DMS 273 treated with DMSO at 0.1 percent for 48 hours (cell line): ENCODE measurements at places on chromosomes 1 and 21.

GRCh38 chr1:23798662-23799142 lies 1.9 kb downstream of the GALE start:
- DNase-seq = no peak

DNA sequence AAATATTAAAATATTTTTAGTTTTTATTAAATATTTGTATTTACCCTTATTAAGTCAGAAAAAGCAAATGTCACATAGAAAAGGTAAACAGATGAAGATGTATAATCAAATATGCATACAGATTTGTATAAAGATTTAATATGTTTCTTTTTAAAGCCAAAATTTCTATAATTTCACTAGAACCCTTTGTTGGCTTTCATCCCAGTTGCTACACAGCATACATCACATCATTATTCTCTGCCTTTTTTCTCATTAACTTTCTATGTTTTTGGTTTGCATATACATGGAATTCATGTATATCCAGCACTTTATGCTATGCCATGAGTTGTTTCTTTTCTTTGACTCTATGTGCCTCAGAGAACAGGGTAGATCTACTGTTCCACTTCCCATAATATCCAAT lies 957.9 kb upstream of the ADGRL2 start:
- no peak for DNase-seq

DNA sequence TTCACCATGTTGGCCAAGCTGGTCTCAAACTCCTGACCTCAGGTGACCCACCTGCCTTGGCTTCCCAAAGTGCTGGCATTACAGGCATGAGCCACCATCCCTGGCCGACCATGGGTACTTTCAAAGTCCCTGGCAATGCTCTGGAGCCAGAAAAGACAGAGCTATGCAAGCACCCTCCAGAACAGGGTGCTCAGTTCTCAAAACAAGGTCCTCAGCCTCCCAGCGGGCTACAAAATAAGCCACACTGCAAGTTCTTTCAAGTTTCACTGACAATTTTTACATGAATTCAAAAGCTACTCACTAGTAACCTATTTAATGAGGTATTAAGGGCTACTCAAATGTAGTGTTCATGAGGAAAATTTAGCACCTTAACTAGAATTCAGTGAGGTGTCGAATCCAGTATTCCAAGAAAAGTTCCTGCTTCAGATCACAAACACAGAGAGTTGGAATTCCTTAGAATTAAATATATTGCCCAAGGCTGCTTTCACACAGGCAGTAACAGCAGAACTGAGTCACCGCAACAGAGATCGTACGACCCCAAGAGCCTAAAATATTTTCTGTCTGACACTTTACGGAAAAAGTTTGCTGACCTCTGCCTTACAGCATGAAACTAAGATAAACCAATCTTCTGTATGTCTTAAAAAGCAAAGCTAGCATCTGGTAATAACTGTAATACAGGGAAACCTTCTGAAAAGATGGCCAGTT lies 60.7 kb downstream of the HSF2BP start:
- DNase-seq = no peak

DNA sequence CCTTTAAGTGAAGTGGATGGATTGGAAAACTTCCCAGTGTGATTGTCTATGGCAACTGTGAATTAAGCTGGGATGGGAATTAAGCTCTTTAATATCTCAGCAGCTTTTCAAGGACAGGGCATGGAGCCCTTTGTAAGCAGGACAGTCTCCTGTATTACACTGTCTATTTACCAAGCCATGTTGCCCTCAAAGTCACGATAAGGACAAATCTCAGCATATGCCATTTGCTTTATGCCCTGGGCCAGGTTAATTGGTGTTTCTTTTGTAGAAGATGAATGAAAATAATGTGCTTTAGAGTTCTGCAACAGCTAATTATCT lies 17.6 kb downstream of the UTP25 start:
- DNase-seq = no peak

- no peak for DNase-seq
Observed at GRCh38 chr1:175075572-175076568, 8.2 kb downstream of the TNN start.

DNA sequence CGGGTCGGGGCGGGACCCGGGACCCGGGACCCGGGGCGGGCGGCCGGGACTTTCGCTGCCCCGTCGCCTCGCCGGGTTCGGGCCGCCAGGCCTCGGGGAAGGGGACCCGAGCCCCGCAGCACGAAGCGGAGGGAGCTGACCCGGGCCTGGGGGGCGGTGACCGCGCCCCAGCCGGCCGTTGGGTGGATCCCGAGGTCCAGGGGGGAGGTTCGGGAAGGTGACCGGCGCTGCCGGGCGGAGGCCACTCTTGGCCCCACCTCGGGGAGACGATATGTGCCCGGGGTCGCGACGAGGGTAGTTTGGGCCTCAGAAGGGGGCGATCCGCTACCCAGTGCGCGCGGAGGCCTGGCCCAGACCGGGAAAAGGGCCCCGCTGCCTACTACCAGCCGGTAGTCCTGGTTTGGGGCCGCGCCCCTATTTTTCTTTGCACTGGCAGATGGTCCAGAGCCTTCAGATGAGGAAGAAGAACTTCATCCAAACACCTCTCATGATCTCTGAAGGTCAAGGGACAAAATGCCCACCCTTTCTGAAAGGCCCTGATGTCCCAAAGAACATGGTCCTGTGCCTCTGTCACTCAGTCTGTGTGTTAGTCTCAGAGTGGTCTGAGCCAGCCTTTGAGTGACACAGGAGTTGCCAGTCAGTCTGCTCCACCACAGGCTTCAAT lies 766 bp downstream of the AGO4 start:
- no peak for DNase-seq

DNA sequence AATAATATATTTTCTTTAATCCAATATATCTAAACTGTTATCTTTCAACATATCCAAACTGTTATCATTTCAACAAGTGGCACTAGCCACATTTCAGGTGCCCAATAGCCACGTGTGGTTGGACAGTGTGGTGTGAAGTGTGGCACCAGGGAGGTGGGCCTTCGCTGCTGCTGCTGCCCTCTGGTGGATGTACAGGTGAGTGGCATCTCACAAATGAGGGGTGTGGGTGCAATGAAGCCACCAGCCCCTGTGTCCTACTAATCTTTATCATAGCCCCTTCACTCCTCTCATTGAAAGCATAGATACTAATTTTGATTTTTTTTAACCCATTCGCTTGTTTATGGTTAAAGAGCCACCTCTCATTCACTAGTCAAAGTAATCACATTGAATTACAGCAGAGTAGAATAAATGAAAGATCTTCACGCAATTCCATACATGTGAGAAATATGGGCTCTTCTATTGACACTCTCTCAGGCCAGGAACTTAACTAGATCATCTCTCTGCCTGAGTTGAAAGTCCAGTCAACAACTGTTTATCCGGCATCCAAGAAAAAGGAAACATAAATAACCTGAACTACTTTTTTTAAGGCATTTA lies 499.2 kb downstream of the OMA1 start:
- no peak for DNase-seq

DNA sequence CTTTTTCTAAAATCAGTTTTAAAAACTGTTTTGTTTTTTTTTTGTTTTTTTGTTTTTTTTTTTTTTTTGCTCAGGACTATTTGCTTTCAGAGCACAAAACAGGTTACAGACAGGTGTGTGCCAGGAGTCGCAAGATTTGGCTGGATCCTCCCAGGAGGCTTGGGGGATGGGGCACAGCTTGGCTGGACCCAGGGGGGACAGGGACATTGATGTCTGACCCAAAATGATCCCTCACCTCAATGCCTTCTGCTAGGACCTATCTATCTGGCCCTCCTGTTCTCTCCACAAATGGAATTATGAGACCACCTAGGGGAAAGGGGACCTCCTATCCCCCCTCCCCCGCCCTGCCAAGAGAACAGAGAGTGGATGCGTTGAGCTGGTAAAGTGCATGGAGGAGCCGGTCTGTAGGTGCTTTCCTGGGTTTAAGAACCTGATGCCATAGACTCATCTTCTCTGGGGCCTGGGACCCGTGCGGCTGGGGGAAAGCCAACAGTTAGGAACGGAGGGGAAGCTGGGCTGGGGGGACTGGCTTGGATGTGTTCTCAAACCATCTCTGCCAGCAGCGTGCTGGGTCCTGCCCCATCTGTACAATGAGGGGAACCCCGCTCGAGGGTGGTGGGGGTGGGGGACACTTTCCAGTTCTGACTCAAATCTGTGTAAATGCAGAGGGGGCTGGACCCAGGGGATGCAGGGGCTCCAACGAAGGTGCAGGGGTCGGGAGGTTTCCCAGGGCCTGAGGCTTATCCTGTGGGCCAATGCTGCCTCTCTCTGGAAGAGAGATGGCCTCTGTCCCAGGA lies 28.9 kb downstream of the RUNX3 start:
- no peak for DNase-seq

DNA sequence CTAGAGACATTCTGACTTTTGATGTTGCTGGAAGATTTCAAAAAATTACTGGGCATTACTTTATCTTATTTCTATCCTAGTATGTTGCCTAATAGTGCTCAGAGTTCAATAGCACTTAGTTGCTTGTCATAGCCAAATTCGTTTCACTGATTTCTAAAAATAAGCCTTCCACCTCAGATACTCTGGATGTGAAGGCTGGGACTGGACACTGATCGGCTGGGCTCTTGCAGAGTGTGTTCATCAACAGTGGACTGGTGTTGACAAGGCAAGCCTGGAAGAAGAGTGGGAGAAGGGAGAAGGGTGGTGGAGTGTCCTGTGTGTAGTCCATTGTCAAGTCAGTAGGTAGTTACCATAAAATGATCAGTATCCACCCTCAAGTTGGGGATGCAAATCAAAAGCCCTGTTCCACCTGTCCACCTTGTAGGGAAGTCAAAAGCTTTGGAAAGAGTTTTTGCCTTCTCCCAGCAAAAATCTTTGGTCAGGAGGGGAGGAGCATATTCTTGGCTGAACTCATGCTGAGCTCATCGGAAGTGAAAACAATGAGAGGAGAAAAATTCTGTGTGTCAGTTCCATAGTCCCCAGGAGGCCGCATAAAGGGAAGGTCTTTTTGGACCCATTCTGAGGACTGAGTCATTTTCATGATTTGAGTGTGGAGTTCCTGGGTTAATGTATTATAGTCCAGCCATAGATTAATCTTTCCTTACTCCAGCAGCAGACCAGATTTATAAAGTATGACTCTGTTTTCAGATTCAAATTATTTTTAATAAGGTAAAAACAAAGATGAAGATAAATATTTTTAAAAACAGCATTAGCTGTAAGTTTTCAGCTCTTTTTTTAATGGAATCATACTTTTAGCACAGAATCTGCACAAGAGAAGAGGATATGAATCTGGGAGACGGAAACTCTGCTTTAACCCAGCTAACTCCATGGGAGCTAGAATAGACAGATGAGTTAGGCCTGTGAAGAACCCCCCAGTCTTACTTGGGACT lies 99.5 kb upstream of the BMP8A start:
- no peak for DNase-seq

DNA sequence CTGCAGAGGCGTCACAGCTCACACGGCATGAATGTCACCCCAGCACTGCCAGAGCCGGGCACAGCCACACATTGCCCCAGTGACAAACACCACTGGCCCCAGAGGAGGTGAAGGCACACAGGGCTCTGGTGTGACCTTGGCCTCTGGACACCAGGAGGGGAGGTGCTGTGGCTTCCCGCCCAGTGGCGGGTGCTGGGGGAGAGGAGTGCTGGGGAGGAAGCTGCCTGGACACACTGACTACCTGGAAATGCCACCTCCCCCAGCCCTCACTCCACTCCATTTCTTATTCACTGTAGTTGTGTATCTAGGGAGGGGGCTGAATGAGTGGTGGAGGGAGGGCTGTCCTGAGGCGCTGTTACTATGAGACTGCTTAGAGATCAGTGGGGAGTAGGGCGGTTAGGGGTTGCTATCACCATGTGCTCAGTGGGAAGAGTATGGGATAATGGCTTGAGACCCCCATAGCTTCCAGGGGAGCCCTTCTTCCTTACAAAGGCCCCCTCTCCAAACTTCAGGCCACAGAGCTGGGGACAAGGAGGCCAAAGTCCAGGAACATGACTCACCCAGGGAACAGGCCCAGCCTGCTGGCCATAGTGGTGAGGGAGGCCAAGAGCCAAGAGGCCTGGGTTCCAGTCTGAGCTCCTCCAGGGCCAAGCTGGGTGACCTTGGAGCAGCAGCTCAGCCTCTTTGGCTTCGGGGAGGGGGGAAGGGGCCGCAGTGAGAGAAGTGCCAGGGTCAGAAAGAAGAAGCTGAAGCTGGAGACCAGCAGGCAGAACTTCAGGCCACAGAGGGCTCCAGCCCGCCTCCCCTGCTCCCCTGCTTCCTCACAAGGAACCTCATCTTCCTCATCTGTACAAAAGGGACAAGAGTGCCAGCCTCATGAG lies 40.1 kb downstream of the AHDC1 start:
- no peak for DNase-seq

DNA sequence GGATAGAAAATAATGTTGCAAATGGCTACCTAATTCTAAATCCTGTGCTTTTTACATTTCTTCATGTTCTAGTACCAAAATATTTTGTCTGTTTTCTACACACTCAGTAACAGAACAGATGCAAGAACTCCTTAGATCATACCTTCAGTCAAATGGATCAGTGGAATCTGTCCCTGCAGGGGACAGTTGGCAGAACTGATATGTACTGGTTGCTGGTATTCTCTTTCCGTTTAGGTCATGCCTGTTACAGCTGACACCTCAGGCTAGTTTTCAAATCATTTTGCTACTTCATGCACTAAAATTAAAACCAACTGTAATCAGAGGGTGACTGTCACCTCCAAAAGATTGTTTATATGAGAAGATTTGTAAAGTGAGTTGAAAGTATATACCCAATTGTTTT lies 109.2 kb downstream of the TNNI3K start:
- no peak for DNase-seq

DNA sequence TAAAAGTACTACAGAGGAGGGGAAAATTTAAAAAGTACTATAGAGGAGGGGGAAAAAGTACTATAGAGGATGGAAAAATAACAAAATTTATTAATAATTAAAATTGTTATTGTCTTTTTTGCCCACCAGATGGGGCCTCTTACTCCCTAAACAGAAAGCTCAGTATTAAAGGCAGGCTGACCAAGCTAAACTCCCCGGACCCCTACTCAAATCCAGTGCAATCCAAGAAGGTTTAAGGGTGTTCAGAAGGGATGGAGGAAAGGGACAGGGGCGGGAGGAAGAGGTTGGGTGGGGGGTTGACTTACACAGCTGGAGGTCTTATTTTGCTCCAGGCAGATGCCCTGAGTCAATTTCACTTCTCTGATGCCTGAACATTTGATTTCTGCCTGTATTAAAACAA lies 13.7 kb downstream of the CD34 start:
- no peak for DNase-seq
